ENCODE measurements at places on chromosomes 13 and 19. TPM values are rescaled to one million over a fixed set of nuclear protein-coding genes. Genes with fewer than 3 reads are reported as not detected.

PPM1N gene
- total RNA-seq, result 1.3 TPM

DKKL1 gene
- total RNA-seq, result not detected

ZNF586 gene
- 12.6 TPM for total RNA-seq

POU4F1 gene
- total RNA-seq, result not detected

SLC15A1 gene
- total RNA-seq, result not detected

CCDC70 gene
- total RNA-seq, result not detected

B3GNT8 gene
- 1.6 TPM for total RNA-seq
